ENCODE measurements at places on chromosomes 6 and 20. TPM values are rescaled to one million over a fixed set of nuclear protein-coding genes. Genes with fewer than 3 reads are reported as not detected.

The ZDHHC14 gene
- 7.1 TPM for total RNA-seq

The HAO1 gene
- not detected for total RNA-seq

The ARMC12 gene
- 1.0 TPM for total RNA-seq

The ADGB gene
- not detected for total RNA-seq

The CAP2 gene
- 18.4 TPM for total RNA-seq

The GGTLC1 gene
- total RNA-seq, result not detected

The MYBL2 gene
- total RNA-seq, result 28.8 TPM

The RGS17 gene
- 4.8 TPM for total RNA-seq

The YIPF3 gene
- 117 TPM for total RNA-seq

The ZC3H12D gene
- 0.03 TPM for total RNA-seq

The RSPH3 gene
- 3.9 TPM for total RNA-seq

The TMEM170B gene
- 19.7 TPM for total RNA-seq

The NOX3 gene
- total RNA-seq, result not detected

The HSF2 gene
- 135 TPM for total RNA-seq

The BYSL gene
- 31.7 TPM for total RNA-seq

The C6orf141 gene
- total RNA-seq, result 97.2 TPM

The HRH3 gene
- 1.7 TPM for total RNA-seq

The MDFI gene
- total RNA-seq, result 29.5 TPM

The CHRNA4 gene
- total RNA-seq, result not detected

The ABCC10 gene
- total RNA-seq, result 14.6 TPM

The SLPI gene
- total RNA-seq, result not detected

Data from neural progenitor cell (in vitro differentiated cells).